ENCODE measurements at places on chromosomes 2 and 18. TPM values are rescaled to one million over a fixed set of nuclear protein-coding genes. Genes with fewer than 3 reads are reported as not detected.
A peak's percentile ranks its signal among the peaks of the same experiment; 100 is the strongest.

DNA sequence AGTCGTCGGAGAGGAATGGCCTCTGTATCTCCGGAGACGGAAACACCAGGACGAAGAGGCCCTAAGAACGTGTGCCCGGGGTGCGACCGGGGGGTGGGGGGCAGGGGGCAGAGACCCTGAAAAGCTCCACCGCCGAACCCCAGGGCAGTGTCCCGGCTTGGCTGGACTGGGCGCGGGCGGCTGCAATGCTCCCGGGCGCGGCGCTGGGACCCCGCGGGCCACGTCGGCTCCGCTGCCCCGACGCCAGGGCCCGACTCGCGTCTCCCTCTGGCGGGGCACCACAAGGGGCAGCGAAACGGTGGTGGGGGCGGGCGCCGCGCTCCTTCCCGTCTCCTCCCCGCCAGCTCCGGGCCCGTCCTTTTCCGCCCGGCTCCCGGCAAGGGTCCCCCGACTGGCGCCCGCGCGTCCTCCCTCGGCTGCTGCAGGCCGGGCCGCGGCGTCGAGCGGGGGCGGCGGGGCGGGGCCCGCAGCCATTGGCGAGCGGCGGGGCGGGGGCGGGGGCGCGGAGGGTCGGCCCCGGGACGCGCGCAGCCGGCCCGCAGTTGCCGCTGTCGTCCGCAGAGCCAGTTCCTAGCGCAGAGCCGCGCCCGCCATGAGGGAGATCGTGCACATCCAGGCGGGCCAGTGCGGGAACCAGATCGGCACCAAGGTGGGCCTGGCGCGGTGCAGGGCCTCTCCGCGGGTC lies at the start of gene TUBB6:
TSS of gene TUBB6 (plus strand) at position 541 of the 685 bp plus-strand sequence. CDS start at position 593, 52 bp downstream.
- no peaks in the 10 kb centered on the region for H3K4me1 ChIP-seq
- peak; percentile 84 for DNase-seq
- H3K27ac ChIP-seq, result peak within 1 kb of the TSS; percentile 86
- no peaks in the 10 kb centered on the region for H3K36me3 ChIP-seq
- peak within 1 kb of the TSS; percentile 73 for H3K4me3 ChIP-seq
- no peaks in the 10 kb centered on the region for H3K27me3 ChIP-seq

DNA sequence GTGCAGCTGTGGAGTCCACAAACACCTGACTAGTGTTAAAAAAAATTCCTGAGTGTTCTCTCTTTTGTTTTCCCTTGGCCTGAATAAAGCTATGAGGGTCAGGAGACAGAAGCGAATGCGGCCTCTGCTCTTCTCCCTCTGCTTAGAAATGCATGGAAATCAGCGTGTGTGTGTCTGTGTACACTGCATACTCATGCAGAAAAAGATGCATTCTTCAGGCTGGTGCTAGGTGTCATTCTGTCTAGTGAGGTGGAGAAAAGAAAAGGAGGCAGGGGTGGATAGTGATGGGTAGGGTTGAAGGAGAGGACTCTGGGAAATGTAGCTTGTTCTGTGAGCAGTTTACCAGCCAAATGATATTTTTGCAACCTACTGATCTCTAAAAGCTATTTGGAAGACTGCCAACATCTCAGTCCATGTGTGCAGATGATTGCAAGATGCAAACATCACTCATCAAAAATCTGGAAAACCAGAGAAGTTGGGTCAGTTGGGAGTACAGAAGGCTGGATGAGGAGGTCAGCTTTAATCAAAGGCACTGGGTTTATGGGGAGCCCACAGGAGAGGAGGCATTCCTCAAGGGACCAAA lies 177.7 kb downstream of the INSIG2 start:
- H3K36me3 ChIP-seq, result no peaks in the 10 kb centered on the region
- DNase-seq, result no peak
- no peak overlapping the region for H3K27ac ChIP-seq
- H3K4me1 ChIP-seq, result no peaks in the 10 kb centered on the region

CXCR1 gene
- total RNA-seq, result 0.28 TPM

ITPRIPL1 gene
- total RNA-seq, result 1.1 TPM

IL36B gene
- total RNA-seq, result not detected

RETREG2 gene
- 36.2 TPM for total RNA-seq

Data from psoas muscle (tissue), 8 donors.